Lower lobe of right lung (tissue), 2 donors: ENCODE measurements at places on chromosomes 7 and 10. TPM values are rescaled to one million over a fixed set of nuclear protein-coding genes. Genes with fewer than 3 reads are reported as not detected.

Gene ZNF488
- total RNA-seq, result 0.38 TPM

DNA sequence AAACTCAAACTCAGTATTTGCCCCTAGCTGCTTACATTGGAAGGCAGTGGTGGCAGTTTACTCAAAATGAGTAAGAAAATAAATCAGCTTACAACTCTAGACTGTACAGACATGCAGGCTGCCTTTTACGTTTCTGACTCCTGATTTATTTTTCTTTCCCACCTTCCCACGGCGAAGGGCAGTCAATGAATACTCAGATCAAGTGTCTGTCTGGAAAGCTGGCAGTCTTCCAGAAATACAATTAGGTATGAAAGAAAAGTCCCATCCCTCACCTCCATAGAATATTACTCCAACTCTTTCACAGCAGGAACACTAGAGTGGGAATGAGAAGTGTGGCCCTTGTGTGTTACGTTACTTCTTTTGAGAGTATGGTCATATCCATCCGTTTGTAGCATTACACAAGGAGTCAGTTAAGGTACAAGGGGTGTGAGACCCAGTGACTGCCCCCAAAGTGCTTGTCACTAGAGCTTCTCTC lies 1.3 kb upstream of the PAPSS2 start:
- no peaks in the 10 kb centered on the region for H3K27me3 ChIP-seq
- no peak overlapping the region for H3K4me3 ChIP-seq
- peak overlapping the region; percentile 89 for H3K27ac ChIP-seq
- H3K36me3 ChIP-seq, result no peaks in the 10 kb centered on the region
- DNase-seq, result no peak
- H3K4me1 ChIP-seq, result peaks cover 38% of the 10 kb centered on the region

Gene ABCC2
- total RNA-seq, result 1.9 TPM

DNA sequence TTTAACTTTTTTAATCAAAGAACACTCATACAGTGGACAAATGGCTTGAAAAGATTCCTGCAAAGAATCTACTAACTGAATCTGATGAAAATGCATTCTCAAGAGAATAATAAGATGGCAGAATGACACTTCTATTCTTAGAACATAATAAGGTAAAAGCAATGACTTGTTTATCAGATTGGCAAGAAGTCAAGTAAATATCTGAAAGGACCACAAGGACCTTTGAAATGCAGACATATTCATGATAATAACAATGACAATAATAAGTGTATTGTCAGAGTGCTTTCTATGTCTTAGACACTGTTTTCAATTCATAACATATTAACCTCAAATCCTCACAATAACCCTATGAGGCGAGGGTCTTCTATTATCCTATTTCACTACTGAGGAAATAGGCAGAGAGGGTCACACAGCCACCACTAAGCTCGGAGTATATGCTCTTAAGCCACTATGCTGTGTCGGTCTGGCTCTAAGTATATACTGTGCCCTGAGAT lies 10.6 kb downstream of the HACD1 start:
- no peak for DNase-seq
- no peaks in the 10 kb centered on the region for H3K27me3 ChIP-seq
- H3K4me1 ChIP-seq, result peaks cover 4% of the 10 kb centered on the region
- no peaks in the 10 kb centered on the region for H3K36me3 ChIP-seq
- H3K4me3 ChIP-seq, result no peak overlapping the region

Gene GHRHR
- not detected for total RNA-seq

Gene VAX1
- total RNA-seq, result not detected

DNA sequence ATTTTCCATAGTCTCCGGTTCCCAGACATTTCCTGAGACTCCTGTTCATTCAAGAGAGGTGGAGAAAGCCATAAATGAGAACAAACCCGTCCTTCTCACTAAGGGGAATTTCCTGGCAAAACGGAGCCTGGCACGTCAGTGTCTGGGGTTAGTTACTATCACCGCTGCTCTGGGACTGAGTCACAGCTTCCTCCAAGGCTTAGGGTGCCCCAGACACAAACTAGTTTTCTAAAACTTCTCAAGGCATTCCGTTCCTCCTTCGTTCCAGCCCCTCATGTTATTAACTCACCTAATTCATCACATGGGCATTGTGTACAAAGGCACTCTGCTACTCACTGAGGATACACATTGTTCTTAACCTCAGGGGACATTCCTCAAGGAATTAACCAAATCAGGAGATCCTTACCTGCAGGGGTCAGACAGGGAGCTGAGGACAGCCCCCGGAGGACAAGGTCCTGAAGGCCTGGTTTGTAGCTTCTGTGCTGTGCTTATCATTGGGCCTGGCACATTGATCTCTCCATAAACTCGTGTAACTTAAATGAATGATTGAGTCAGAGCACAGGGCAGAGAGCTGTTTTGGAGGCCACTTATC lies 103.0 kb upstream of the KLF6 start:
- H3K27me3 ChIP-seq, result no peaks in the 10 kb centered on the region
- H3K27ac ChIP-seq, result peak overlapping the region; percentile 60
- H3K36me3 ChIP-seq, result no peaks in the 10 kb centered on the region
- H3K4me1 ChIP-seq, result peaks cover 29% of the 10 kb centered on the region
- no peak for DNase-seq
- H3K4me3 ChIP-seq, result no peak overlapping the region

GRCh38 chr10:10610171-10610570 lies 407.5 kb upstream of the CELF2 start:
- no peak overlapping the region for H3K27ac ChIP-seq
- H3K27me3 ChIP-seq, result no peaks in the 10 kb centered on the region
- no peaks in the 10 kb centered on the region for H3K4me1 ChIP-seq
- H3K36me3 ChIP-seq, result no peaks in the 10 kb centered on the region
- no peak overlapping the region for H3K4me3 ChIP-seq
- no peak for DNase-seq

GRCh38 chr7:107180378-107180777 lies 11.6 kb downstream of the HBP1 start:
- peaks cover 40% of the 10 kb centered on the region for H3K4me1 ChIP-seq
- no peak for DNase-seq
- H3K36me3 ChIP-seq, result peaks cover 58% of the 10 kb centered on the region
- H3K27me3 ChIP-seq, result no peaks in the 10 kb centered on the region

GRCh38 chr7:1290026-1290678 lies 57.5 kb downstream of the UNCX start:
- H3K27ac ChIP-seq, result no peak overlapping the region
- no peaks in the 10 kb centered on the region for H3K36me3 ChIP-seq
- H3K4me1 ChIP-seq, result peaks cover 9% of the 10 kb centered on the region
- peak overlapping the region; percentile 45 for H3K4me3 ChIP-seq
- H3K27me3 ChIP-seq, result peaks cover 77% of the 10 kb centered on the region

DNA sequence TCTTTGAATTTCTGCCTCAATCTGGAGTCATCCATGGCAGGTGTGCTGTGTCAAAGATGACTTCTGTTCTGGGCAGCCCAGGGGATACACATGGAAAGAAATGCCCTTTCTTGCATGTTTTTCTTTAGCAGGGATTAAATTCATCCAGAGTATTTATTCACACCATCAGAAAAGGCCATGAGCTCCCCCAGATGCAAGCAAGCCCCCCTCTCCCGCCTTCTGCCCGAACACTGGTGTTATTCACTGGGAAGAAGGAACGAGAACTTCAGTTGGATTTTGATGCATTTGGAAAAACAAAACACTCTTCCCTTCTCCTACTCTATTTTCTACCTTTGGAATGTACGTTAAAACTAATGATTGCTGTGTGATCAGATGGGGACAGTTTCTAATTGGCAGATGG lies 1.4 kb downstream of the PLPP4 start:
- H3K4me1 ChIP-seq, result peaks cover 13% of the 10 kb centered on the region
- peaks cover 60% of the 10 kb centered on the region for H3K27me3 ChIP-seq
- no peak for DNase-seq
- H3K36me3 ChIP-seq, result no peaks in the 10 kb centered on the region

- no peaks in the 10 kb centered on the region for H3K36me3 ChIP-seq
- no peak overlapping the region for H3K4me3 ChIP-seq
- no peaks in the 10 kb centered on the region for H3K4me1 ChIP-seq
Observed at GRCh38 chr10:52994370-52994769, 221.8 kb upstream of the MBL2 start.

- no peaks in the 10 kb centered on the region for H3K27me3 ChIP-seq
- DNase-seq, result no peak
Observed at GRCh38 chr10:59898125-59898835, 8.1 kb downstream of the CCDC6 start.

- no peaks in the 10 kb centered on the region for H3K4me1 ChIP-seq
- H3K27ac ChIP-seq, result no peak overlapping the region
- no peaks in the 10 kb centered on the region for H3K27me3 ChIP-seq
- DNase-seq, result no peak
Observed at GRCh38 chr10:47181052-47181849, 118.7 kb upstream of the GDF10 start.

DNA sequence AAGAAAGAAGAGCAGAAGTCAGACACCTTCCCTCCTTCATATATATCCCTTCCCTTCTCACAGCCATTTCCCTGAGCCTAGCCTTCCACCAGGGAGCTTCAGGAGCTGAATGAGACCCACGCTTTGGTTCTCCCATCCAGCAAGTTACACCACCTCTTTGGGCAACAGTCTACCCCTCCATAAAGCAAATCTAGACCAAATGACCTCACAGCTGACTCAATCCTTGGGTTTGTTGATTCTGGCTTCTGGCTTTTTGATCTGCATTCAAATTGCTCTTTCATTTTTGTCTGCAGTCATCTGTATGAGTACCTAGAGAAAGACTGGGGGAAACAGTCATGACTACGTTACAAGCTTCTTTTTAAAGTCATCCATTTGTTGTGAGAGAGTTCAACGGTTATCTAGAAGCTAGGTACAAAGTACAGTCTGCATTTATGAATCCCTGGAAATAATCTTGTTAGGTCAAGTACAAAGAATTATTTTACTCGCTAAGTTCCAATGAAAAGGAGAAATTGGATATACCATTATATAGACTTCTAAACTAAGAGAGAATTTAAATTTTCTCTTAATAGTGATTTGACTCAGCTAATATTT lies 86.3 kb downstream of the RAB11FIP2 start:
- no peaks in the 10 kb centered on the region for H3K36me3 ChIP-seq
- DNase-seq, result no peak
- no peak overlapping the region for H3K27ac ChIP-seq
- H3K4me3 ChIP-seq, result no peak overlapping the region
- no peaks in the 10 kb centered on the region for H3K27me3 ChIP-seq

- H3K4me1 ChIP-seq, result peaks cover 39% of the 10 kb centered on the region
- DNase-seq, result no peak
- H3K27ac ChIP-seq, result no peak overlapping the region
- H3K4me3 ChIP-seq, result no peak overlapping the region
- H3K27me3 ChIP-seq, result no peaks in the 10 kb centered on the region
Observed at GRCh38 chr7:92242972-92243371, 2.7 kb downstream of the KRIT1 start.

DNA sequence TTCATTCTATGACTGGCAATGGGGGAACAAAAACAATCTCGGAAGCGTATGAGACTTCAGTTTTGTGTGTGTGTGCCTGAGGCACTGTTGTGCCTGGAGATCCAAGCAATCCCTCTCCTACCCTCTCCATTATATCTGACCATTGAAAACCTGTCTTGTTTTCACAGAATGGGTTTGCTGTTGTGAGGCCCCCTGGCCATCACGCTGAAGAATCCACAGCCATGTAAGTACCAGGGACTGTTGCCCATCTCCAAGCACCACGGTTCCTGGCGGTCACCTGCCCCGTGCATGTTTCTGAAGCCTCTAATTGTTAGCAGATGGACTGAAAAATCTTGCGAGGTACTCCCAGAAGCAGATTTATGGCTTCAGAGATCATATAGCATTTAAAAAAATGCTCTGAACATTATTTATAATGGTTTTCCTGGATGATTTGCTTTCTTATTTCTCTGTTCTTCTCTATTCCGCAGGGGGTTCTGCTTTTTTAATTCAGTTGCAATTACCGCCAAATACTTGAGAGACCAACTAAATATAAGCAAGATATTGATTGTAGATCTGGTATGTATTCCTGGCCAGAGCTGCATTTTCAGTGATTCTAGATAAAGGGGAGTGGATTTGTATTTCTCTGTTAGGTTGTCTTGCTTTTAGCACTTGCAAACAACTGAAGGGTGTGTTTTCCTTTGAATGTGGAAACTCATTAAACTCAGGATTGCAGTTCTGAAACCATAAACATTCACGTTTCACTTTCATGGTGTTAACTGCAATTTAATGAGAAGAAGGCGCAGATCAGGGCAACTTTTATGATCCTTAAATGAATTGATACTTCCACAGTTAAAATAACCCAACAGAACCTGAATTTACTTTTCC lies 288.2 kb downstream of the TWIST1 start:
- H3K36me3 ChIP-seq, result no peaks in the 10 kb centered on the region
- H3K27me3 ChIP-seq, result no peaks in the 10 kb centered on the region
- no peak overlapping the region for H3K4me3 ChIP-seq
- no peaks in the 10 kb centered on the region for H3K4me1 ChIP-seq

DNA sequence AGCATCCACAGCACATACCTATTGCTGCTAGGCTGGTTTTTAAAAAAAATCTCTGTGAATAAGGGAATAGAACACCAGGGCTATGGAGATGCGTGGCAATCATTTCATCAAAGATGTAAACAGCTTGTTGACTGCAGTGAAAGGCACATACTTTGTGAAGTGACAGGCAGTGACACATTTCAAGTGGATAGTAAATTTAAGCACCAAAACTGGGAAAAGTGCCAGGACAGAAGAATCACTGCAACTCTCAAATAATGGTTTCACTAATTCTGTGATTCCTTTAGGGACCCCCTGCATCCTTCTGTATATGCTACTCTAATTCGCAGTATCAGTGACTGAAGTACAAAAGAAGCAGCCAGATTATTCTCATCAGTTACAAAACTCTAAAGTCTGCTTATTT lies 145.2 kb upstream of the KLF14 start:
- H3K4me3 ChIP-seq, result no peak overlapping the region
- peaks cover 90% of the 10 kb centered on the region for H3K36me3 ChIP-seq
- H3K27ac ChIP-seq, result no peak overlapping the region
- H3K4me1 ChIP-seq, result peaks cover 42% of the 10 kb centered on the region

DNA sequence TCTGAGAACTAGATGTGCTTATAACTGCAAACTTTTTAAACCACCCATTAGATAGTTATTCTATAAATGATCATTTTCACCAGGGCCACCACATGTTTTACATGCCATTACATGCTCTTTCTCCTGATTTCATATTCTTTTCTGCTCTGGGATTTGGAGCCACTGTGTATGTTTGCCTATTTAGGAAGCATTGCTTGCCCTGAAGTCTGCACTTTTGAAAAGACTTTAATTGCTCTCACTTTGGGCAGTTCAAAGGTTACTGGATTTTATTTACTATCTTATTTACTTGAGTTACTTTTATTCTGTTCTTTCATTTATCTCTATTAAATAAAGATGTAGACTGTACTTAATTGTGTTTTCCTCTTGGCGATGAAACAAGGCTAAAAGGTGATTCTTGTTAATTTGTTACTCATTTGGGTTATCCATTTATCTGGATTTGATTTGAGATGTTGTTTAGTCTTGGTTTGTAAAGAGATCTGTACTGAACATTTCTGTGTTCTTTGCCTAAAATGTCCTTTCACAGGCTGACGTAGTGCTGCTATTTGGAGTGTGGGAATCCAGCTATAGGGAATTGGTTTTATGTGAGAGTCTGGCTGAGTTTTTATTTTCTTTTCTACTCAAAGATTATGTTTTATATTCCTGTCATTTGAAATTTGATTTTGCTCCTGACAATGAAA lies 88.8 kb downstream of the SUGCT start:
- no peaks in the 10 kb centered on the region for H3K27me3 ChIP-seq
- no peak for DNase-seq
- H3K27ac ChIP-seq, result no peak overlapping the region
- no peaks in the 10 kb centered on the region for H3K4me1 ChIP-seq
- H3K36me3 ChIP-seq, result no peaks in the 10 kb centered on the region
